ENCODE measurements at places on chromosomes 11 and 22. TPM values are rescaled to one million over a fixed set of nuclear protein-coding genes. Genes with fewer than 3 reads are reported as not detected.

Gene HIKESHI
- total RNA-seq: 48.1 TPM

Gene HTR3B
- not detected for total RNA-seq

Gene OR6T1
- total RNA-seq: not detected

Gene CHID1
- total RNA-seq: 54.2 TPM

Gene OR52N4
- not detected for total RNA-seq

Gene CATSPERZ
- not detected for total RNA-seq

Gene CARNS1
- total RNA-seq: 14.5 TPM

Gene TEX54
- total RNA-seq: not detected

Gene NDUFV1
- 640 TPM for total RNA-seq

Gene YAP1
- total RNA-seq: 67.9 TPM

Gene C11orf54
- total RNA-seq: 35.4 TPM

Gene ANKK1
- not detected for total RNA-seq

Gene YPEL4
- total RNA-seq: 0.55 TPM

Gene PDGFD
- total RNA-seq: 10.9 TPM

Gene VSIG10L2
- total RNA-seq: 0.08 TPM

Gene OR8A1
- not detected for total RNA-seq

Gene APOBEC3C
- total RNA-seq: 25.1 TPM

Gene PHLDA2
- not detected for total RNA-seq

Gene MS4A18
- not detected for total RNA-seq

GRCh38 chr11:72446929-72447769 lies 12.8 kb upstream of the CLPB start:
- DNase-seq: no peak

GRCh38 chr11:107675902-107676301 lies 36.0 kb downstream of the SLN start:
- no peak for DNase-seq

DNA sequence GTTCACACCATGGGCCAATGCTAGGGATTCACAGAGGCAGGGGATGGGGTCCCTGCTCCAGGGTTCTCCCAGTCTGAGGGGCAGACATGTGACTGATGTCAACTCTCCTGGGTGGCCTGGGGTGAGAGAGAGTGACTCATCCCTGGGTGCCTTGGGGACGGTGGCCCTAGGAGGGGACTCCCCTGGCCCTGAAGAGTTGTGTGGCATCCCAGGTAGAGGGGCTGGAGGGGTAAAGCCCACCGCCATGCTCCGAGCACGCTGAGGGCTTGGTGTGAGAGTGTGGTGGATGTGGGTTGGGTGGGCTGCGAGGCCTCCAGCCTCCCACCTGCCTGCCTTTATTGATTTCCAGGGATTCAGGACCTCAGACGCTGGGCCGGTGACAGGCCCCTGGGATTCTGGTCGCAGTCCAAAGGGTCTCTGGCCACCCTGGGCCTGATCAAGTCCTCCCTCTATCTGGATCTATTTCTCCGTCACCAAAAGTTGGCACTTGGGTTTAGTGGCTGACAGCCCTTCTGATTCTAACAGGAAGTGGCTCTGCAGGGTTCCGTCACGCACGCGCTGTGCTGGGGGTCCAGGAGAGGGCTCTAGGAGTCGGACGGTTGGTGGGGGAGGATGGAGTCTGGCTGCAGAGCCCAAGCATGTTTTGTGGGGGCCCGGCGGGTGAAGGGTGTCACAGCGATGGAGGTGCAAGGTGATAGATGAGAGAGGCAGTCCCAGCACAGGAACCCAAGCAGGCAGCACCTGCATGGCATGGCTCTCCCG lies 27.3 kb upstream of the WNT7B start:
- DNase-seq: peak; percentile 18

GRCh38 chr11:3783611-3784010 lies 13.7 kb downstream of the NUP98 start:
- DNase-seq: no peak

GRCh38 chr11:114142707-114143106 lies 83.2 kb downstream of the ZBTB16 start:
- DNase-seq: no peak

DNA sequence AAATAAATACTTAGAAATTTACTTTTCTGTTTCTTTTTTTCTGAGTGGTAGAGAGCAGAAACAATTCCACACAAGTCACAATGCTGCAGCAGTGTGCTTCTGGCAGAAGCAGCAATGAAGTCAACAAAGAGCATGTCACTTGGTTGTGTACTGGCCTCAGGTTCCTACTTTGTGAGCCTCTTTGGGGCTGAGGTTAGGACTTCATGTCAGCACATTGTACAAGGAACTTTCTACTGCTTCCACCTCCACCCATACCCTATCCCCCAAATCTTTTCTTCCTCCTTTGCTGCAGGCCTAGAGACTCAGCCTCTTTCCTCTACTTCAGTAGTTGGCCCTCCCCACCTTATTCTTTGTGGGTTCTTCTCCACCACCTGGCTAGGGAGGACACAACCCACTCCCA lies 252.7 kb upstream of the PITPNB start:
- DNase-seq: no peak

GRCh38 chr11:33700063-33700501 lies 544 bp downstream of the C11orf91 start:
- peak; percentile 57 for DNase-seq

DNA sequence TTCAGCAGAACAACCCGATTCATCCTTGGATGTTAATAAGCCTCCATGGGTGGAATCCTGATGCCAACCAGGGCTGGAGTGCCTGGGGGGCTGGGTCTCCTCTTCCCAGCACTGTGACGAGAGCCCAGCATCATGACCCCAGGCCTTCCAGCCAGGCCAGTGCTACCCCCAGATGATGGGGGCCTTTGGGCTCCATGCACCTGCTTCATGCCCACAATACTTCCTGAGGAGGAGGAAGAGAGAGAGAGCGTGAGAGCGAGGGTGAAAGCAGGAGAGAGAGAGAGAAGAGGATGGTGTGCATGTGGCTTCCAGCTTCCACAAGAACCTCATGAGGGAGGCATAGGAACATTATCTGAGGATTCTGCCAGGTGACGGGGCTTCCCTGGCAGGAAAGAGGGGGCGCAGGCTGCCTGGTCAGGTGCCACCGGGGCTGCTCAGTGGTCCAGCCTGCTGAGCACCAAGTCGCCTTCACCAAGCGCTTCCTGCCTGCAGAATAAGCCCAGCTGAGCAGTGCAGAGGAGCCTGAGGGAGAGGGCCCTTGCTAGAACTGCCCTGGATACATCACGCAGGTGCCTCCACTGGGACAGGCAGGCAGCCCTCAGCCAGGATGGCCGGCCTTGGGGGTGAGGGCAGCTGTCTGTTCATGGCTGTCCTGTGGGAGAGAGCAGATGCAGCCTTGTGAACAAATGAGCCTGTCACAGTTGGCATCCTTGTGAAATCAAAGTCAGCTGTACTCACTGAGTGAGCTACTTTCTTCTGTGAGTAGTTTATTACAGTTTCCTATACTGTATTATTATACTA lies 243.3 kb upstream of the B3GAT1 start:
- no peak for DNase-seq

GRCh38 chr11:1878137-1879031 lies 13.3 kb downstream of the PRR33 start:
- peak; percentile 64 for DNase-seq

DNA sequence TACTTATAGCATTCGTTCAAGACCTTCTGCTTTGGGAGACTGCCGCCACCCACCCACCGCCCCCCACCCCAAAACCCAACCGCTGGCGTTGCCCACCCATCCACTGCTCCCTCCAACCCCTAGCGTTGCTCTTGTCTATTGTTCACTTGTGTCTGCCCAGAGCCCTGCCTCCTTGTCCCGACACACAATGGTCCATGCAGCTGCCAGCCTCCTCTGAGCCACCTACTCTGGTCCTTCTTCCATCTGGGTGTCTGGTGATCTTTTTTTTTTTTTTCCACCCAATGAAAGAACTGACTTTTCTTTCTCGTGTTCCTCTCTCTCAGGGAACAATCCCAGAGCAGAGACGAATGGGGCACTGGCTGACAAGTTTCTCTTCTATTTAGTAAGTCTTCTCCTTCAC lies 256.0 kb upstream of the SESN3 start:
- no peak for DNase-seq

- DNase-seq: no peak
Observed at GRCh38 chr11:88849368-88849767, 216.4 kb downstream of the GRM5 start.

DNA sequence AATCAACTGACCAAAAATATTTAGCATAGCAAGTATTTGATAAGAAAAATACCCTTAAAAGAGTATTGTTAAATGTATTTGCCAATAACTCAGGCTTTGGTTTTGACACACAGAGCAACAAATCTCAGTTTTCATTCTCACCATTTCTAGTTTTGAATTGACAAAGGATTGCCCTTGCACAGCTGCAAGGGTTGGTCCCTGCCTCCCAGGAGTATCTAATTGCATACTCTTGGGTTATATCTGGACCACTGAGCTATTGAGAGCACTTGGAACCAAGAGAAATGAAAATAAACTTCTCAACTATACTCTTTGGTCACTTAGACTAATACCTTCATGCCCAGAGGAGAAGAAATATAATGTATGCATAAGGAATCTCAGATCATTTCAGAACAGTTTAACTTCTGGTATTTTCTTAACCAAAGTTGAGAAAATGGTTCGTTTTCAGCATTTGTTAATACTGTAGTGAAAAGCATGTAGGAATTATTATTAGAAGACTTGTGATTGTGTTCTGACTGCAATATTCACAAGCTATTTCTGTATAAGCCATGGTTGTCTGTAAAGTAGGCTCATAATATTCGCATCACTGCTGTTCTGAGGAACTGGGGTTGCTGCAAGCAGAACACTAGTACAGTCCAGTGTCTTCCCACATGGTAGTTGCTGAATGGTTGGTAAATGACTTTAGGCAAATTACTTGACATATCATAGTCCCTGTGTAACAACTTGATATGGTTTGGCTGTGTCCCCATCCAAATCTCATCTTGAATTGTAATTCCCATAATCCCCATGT lies 7.9 kb downstream of the C2CD3 start:
- no peak for DNase-seq

- no peak for DNase-seq
Observed at GRCh38 chr11:103395612-103396011, 286.4 kb downstream of the DYNC2H1 start.

DNA sequence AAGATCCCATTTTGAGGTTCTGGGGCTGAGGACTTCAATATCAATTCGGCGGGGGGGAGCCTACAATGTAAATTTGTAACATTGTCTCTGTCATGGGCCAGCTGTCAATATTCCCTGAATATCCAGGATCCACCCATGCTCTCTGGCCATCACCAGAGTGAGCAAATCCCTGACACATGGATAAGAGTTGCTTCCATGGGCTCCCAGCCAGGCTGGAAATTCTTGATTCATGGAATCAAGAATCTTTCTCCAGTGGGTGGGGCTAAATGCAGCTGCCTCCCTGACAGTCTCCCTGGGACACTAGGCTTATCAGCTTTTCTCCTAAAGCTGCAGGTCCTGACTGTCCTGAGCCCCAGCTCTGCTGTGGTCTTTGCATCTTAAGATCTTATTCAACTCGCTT lies 86.9 kb upstream of the IGLL5 start:
- no peak for DNase-seq

DNA sequence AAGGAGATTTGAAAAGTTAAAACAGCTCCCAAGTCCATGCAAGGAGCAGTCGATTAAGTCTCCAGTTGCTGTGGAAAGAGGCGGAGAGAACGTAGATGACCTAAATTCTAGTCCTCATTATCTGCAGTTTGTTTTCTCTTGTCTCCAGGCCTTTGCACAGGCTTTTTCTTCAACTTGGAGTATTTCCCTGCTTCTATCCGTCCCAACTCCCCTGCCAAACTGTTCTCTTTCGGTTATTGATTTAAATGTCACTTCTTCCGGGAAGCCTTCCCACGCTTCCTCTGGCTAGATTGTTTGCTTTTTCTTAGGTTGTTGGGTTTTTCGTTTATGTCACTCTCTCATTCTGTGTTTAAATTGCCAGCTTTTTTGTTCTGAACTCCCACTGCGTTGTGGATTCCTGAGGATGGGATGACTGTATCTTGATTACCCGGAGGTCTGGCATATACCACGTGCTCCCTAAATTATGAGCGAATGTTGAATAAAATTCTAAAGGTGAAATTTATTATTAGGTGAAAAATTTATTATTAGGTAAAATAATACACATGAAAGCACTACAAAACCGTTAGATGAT lies 463 bp downstream of the TMEM126B start:
- no peak for DNase-seq

DNA sequence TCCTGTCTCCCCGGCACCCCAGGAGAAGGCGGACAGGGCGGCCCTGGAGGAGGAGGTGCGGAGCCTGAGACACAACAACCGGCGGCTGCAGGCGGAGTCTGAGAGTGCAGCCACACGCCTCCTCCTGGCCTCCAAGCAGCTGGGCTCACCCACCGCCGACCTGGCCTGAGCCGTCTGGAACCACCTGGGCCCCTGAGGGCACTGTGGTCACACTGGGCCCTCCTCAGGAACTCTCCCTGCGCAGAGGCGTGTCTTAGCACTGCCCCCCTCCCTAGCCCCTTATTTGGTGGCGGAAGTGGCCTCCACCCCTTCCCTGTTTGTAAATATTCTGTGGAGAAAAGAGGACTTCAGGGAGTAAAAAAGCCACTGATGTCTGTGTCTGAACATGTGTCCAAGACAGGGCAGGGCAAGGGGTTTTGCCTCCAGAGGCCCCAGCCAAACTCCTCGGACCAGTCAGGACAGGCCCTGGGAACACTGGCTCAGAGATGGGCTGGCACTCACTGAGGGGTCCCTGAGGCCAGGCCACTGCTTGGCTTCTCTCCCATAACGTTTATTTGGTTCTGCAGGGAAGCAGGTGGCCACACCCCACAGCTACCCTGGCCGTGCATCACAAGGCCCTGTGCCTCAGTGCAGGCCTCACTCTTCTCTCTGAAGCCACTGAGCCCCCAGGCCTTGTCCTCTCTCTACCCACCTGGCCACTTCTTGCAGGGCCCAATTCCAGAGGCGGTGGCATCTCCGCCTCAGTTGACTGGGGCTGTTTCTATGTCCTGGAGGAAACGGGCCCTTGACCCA lies 12.0 kb downstream of the RELA start:
- peak; percentile 13 for DNase-seq

- no peak for DNase-seq
Observed at GRCh38 chr22:25447067-25447685, 117.3 kb upstream of the GRK3 start.

DNA sequence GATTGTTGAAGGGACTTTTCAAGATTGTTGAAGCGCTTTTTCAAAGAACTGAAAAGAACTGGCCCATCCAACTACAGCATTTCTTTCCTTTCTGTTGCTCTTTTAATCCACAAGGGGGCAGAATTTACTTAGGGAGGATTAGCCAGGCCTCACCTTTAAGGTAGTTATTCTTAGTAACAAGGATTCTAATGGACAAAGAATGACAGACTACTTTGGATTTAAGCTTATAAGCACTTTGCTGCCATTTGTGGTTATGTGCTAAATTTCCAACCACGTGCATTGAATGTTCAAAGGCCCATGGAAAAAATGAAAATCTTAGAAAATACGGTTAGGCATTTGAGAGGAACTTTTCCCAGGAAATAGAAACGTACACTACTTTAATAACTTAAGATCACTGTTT lies 49.5 kb upstream of the HSPA8 start:
- DNase-seq: no peak

GRCh38 chr11:17735818-17736578 lies 1.4 kb downstream of the KCNC1 start:
- no peak for DNase-seq
